ENCODE measurements at places on chromosomes 11 and 22. TPM values are rescaled to one million over a fixed set of nuclear protein-coding genes. Genes with fewer than 3 reads are reported as not detected.
A peak's percentile ranks its signal among the peaks of the same experiment; 100 is the strongest.

DNA sequence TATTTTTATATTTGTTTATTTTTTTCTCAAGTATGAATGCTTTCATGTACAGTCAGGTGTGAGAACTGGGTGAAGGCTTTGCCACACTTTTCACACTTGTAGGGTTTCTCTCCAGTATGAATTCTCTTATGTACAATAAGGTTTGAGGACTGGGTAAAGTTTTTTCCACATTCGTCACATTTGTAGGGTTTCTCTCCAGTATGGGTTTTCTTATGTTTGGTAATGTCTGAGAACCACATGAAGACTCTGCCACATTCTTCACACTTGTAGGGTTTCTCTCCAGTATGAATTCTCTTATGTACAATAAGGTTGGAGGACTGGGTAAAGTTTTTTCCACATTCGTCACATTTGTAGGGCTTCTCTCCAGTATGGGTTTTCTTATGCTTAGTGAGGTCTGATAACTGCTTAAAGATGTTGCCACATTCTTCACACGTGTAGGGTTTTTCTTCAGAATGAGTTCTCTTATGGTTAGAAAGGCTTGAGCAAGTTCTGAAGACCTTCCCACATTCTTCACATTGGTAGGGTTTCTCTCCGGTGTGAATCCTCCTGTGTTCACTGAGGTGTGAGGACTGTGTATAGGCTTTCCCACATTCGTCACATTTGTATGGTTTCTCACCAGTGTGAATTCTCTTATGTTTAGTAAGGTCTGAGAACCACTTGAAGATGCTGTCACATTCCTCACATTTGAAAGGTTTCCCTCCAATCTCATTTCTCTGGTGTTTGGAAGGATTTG, 19.7 kb downstream of the ZNF195 start:
- DNase-seq = no peak

DNA sequence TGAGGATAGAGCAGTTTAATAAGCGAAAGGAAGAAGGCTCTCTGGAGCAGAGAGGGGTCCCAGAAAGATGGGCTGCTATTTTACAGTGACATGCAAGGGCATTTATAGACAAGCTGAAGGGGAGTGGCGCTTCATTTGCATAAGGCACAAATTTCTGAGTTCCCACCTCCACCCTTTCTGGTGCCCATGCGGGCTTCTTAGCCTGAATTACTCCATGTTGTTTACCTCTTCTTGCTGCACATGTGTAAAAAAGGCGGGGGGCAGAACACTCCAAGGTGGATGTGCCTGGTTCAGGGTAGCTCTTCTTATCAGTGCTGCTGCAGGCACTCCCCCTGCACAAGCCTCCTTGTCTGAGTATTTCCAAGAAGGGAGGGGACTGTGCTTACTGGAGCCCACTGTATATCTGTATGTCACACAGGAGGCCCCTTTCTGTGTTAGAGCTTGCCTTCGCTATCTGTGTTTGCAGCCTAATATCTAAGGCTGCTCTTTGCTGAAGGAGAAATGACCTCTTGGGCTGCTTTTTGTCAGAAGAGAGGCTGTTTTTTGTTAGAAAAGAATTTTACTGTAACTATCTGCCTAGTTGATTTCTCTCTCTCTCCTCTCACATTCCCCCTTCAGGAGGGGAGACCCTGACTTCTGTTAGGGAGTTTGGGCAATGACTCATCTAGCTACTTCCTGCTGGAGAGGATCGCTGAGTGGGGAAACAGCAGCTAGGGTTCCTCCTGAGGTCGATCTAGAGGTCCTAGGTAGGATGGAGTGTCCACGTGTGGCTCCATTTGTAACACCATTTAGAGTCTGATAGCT, 1057.0 kb upstream of the CNTN5 start:
- no peak for DNase-seq

GRCh38 chr11:44955015-44955738, 4.5 kb upstream of the TP53I11 start:
- peak; percentile 59 for DNase-seq

- peak; percentile 31 for DNase-seq
Observed at GRCh38 chr22:46297151-46297812, 612 bp downstream of the GTSE1 start.

DNA sequence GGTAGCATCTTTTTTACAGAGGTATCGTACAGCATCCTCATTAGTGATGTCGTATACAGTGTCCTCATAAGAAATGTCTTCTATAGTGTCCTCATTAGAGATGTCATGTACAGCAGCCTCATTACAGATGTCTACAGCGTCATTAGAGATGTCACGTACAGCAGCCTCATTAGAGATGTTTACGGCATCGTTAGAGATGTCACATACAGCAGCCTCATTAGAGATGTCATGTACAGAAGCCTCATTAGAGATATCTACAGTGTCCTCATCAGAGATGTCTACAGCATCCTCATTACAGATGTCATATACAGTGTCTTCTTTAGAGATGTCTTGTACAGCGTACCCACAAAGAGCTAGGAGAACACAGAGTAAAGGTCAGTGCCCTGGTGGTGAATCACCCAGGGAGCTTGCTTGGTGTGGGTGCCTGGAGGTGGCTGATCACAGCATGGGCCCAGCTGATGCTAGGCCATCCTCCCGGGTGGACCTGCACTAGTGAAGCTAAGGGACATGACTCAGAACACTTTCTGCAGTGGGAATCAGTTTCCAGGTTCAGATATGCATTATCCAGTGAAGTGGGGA, 109.2 kb downstream of the IGLL1 start:
- no peak for DNase-seq

DNA sequence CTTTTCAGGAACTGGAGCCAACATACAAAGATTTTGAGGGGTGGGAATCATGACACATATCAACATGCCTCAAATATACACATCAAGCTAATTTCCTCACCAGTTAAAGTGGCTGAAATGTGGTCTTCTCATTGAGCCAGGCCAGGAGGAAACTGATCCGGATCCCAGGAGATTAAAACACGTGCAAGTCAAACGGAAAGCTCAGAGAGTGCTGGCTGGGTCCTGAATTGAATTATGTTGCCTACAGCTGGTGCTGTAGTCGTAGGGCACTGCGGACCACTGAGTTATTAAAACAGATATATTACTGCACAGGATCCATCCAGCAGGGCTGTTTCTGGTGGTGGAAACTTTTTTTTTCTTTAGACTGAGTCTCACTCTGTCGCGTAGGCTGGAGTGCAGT, 14.1 kb upstream of the WNT7B start:
- DNase-seq = no peak

GRCh38 chr22:32076761-32077084, 33.7 kb downstream of the SLC5A1 start:
- DNase-seq = peak; percentile 13

- peak; percentile 54 for DNase-seq
Observed at GRCh38 chr11:61893981-61894380, 2.6 kb upstream of the FADS3 start.

- DNase-seq = no peak
Observed at GRCh38 chr11:70509476-70509875, 111.1 kb downstream of the CTTN start.

DNA sequence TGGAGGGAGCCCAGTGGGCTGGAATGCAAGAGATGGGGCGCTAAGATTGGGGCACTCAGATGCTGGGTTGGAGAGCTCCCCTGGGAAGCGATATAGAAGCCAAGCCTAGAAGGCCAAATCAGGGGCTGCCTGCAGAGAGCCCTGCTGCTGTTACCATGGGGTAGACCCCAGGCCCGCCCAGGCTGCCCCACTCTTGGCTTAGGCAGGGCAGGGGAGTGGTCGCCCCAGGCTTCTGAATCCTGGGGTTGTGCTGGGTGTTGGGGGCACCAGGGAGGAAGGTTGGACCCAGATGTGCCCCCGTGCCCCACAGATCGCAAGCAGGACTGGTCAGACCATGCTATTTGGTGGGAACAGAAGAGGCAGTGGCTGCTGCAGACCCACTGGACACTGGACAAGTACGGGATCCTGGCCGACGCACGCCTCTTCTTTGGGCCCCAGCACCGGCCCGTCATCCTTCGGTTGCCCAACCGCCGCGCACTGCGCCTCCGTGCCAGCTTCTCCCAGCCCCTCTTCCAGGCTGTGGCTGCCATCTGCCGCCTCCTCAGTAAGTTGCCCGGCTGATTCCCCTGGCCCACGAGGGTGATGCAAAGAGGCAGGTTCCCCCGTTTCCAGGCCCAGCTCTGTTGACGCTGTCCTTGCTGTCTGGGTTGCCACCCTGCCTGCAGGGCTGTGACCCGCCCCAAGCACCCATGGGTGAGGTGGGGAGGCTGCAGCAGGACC, 3.9 kb downstream of the FERMT3 start:
- no peak for DNase-seq

The POU2AF2 gene
- total RNA-seq = 0.41 TPM

The ELF5 gene
- 7.3 TPM for total RNA-seq

The ZNF74 gene
- 19.5 TPM for total RNA-seq

The HOATZ gene
- not detected for total RNA-seq

The SHISA8 gene
- not detected for total RNA-seq
